Renal cortical epithelial cell (primary cell): ENCODE measurements at places on chromosomes 7 and 10. TPM values are rescaled to one million over a fixed set of nuclear protein-coding genes. Genes with fewer than 3 reads are reported as not detected.
A peak's percentile ranks its signal among the peaks of the same experiment; 100 is the strongest.

SH2D4B gene
- total RNA-seq: under 0.01 TPM in 1 of 2 replicates, not detected in the other

RPEL1 gene
- 0.17 and 0.25 TPM in 2 replicates for total RNA-seq

DNA sequence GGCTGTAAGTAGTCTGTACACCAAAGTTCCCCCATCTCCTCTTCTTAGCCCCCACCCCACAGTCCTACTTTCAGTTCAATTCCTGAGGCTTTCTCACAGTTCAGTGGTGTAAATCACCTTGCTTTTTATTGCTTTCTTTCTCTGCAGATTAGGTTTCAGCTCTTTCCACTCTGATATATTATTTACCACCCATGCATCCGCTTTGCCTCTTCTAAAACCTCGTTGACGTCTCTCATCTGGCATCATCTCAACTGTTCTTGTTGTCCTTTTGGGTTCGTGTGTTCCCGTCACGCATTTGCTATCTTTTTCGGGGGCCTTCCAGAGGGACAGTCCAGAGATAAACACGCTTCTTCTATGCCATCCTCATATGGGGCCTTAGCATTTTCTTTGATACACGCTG lies 597.9 kb upstream of the DPP6 start:
- no peak for DNase-seq

DNA sequence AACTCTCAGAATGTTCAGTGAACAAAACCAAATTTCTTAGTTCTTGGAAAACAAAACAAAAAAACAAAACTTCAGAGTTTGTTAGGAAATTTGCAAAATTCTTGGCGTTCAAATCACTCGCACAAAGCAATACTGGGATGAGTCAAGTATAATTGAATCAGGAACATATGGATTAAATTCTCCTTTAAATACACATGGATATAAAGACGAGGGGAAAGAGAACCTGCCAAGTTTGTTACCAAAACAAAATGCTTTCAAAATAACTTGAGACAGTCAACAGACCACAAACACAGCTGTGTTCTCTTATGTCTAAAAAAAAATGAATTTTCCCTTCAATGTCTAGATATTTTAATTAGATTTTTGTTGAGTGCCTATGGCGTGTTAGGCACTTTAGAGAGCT lies 93.5 kb upstream of the MPP7 start:
- no peak for DNase-seq

GFRA1 gene
- total RNA-seq: 112 and 135 TPM in 2 replicates

- DNase-seq: peak; percentile 89
Observed at GRCh38 chr7:23211589-23211988, 29.7 kb downstream of the NUP42 start.

DNA sequence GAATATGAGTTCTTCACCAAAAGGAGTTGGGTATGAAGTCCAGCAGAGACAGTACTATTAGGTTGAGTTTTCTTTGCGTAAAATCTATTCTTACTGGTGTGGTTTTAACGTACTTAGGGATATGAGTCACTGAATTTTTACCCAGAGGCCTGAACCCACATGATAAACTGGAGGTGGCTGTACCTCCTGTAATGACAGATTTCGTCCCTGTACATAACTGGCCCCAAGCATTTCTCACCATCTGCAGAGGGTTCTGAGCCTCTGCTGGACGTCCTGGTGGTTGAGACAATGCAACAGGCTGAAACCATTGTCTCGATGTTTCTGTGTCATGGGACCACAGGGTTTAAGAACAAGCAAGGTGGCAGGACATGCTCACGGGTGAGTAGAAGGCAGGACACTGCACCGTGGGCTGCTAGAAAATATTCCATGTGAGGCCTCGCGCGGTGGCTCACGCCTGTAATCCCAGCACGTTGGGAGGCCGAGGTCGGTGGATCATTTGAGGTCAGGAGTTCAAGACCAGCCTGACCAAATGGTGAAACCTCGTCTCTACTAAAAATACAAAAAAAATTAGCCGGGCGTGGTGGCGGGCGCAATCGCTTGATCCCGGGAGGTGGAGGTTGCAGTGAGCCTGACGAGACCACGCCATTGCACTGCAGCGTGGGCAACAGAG lies 233.9 kb downstream of the DNAJB6 start:
- DNase-seq: no peak

- DNase-seq: no peak
Observed at GRCh38 chr10:7738536-7739407, 35.7 kb downstream of the ITIH2 start.

GRCh38 chr10:54096892-54097291 lies 704.1 kb downstream of the PCDH15 start:
- DNase-seq: no peak

CRTAC1 gene
- total RNA-seq: 0.17 and 23.9 TPM in 2 replicates

DNA sequence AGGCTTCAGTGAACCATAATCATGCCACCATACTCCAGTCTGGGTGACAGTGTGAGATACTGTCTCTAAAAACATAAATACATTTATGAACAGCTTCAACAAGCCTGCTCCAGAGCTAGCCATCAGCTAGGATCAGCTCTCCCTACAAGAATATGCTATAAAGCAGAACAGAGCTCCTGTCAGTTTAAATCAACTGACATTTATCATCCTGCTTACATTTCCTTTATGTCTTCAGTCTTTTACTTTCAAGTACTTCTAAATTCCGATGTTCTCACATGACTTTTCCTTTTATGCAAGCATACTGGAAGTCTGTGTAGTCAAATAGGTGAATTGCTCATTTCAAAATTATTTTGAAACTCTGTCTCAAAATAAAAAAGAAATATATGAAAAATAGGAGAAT lies 64.6 kb downstream of the COA1 start:
- no peak for DNase-seq

DNA sequence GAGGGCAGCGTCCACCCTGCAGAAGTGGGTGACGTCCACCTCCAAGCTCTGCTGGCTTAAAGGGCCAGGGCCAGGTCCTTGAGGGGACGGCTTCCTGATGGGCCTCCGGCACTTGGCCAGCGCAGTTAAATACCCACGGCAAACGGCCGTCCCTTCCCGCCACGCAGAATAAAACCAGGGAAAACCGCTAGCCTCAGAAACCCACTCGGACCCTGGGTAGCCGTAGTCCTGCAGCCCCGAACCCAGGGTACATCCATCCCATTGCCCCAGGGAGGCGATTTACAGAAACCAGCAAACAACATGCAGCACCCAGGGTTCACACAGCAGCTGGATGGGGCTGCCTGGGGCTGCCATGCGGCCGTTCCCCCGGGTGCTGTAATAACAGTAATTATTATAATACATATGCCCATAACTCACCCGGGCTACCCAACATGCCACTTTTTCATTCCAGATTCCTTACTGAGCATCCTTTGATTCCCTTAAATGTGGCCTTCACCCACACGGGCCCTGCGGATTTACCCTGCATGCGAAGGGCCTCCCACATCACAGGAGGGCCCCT lies 81.5 kb upstream of the PDGFA start:
- no peak for DNase-seq

GRCh38 chr10:117537904-117538524 lies 4.5 kb upstream of the EMX2 start:
- DNase-seq: peak; percentile 81

DNA sequence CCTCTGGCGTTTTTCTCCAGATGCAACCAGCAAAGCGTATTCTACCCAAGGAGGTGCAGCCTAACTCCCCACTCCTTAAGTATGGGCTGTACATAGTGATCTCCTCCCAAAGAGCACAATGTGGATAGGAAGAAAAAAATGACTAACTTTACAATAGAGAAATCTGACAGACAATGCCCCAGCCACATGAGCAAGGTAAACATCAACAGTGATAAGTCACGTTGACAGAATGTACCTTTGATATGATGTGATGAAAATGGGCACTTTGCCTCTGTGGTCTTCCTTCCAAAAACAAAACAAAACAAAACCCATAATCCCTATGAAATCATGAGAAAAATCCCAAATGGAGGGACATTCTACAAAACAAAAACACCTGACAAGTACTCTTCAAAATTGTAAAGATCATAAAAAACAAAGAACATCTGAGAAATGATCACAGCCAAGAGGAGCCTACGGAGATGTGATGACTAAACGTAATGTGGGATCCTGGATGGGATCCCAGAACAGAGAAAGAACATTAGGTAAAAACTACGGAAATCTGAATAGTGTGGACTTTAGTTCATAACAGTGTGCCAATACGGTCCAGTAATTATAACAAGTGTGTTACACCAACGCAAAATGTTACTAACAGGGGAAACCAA lies 50.6 kb downstream of the ABLIM1 start:
- peak; percentile 73 for DNase-seq

CALML3 gene
- not detected in 2 replicates for total RNA-seq

TAS2R39 gene
- total RNA-seq: not detected in 2 replicates

MIOS gene
- total RNA-seq: 79.2 and 152 TPM in 2 replicates

SAMD9L gene
- total RNA-seq: 15.6 and 17.7 TPM in 2 replicates

- DNase-seq: no peak
Observed at GRCh38 chr7:71705217-71705616, 573.3 kb downstream of the GALNT17 start.
